ENCODE measurements at places on chromosomes 4 and X. TPM values are rescaled to one million over a fixed set of nuclear protein-coding genes. Genes with fewer than 3 reads are reported as not detected.
A peak's percentile ranks its signal among the peaks of the same experiment; 100 is the strongest.

Gene PPP2R2C
- not detected for polyA plus RNA-seq

Gene HELT
- polyA plus RNA-seq, result not detected

Gene C4orf51
- not detected for polyA plus RNA-seq

Gene SPINK2
- not detected for polyA plus RNA-seq

Gene SGMS2
- polyA plus RNA-seq, result 15.6 TPM

Gene GAB1
- 0.55 TPM for polyA plus RNA-seq

Gene ELK1
- 11.9 TPM for polyA plus RNA-seq

Gene SPANXD
- not detected for polyA plus RNA-seq

Gene CRMP1
- not detected for polyA plus RNA-seq

DNA sequence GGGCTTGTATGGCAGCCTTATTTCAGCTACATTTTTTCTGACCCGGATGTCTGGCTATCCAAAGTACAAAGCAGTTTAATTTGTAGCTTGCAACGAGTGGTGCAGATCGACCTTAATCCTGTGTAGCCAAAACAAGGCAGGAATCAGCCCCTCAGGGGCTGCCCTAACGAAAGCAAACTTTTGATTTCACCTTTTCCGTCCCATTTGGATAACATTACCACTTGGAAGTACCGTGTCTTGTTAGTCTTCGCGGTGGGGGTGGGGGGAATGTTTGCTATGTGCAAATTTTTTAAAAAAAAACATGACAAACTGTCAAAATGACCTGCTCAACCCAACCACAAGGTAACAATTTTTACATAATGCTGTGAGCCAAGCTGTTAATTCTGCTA lies 766 bp upstream of the DNAJB14 start:
- H3K27me3 ChIP-seq, result no peaks in the 10 kb centered on the region
- H3K4me3 ChIP-seq, result peak overlapping the region; percentile 77
- H3K27ac ChIP-seq, result peak overlapping the region; percentile 75
- no peak for DNase-seq
- peaks cover 42% of the 10 kb centered on the region for H3K4me1 ChIP-seq

GRCh38 chr4:3233391-3234071 lies 15.4 kb upstream of the MSANTD1 start:
- DNase-seq, result no peak
- peaks cover 96% of the 10 kb centered on the region for H3K36me3 ChIP-seq
- no peak overlapping the region for H3K27ac ChIP-seq
- H3K4me1 ChIP-seq, result no peaks in the 10 kb centered on the region
- H3K4me3 ChIP-seq, result no peak overlapping the region

DNA sequence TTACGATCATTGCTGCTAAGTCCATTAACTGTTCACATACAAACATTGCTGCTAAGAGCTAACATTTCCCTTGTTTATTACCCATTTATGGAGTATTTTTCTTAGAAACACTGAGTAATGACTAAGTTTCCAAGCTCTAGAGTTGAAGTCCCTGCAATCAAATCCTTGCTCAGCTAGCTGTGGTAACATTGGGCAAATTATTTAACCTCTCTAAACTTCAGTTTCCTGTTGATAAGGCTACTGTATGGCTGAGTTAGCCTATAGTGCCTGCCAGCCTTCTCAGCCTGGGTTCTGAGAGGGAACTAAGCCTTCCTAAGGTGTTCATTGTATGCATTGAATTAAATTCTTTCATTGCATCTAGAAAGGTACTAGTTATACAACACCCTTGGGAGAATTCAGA lies 15.2 kb upstream of the SCOC start:
- DNase-seq, result no peak
- no peak overlapping the region for H3K4me3 ChIP-seq
- no peak overlapping the region for H3K27ac ChIP-seq
- H3K36me3 ChIP-seq, result no peaks in the 10 kb centered on the region

- no peaks in the 10 kb centered on the region for H3K4me1 ChIP-seq
- no peak overlapping the region for H3K27ac ChIP-seq
- H3K36me3 ChIP-seq, result no peaks in the 10 kb centered on the region
- no peak overlapping the region for H3K4me3 ChIP-seq
Measured at GRCh38 chr4:128379860-128380259, 92.2 kb upstream of the PGRMC2 start.

DNA sequence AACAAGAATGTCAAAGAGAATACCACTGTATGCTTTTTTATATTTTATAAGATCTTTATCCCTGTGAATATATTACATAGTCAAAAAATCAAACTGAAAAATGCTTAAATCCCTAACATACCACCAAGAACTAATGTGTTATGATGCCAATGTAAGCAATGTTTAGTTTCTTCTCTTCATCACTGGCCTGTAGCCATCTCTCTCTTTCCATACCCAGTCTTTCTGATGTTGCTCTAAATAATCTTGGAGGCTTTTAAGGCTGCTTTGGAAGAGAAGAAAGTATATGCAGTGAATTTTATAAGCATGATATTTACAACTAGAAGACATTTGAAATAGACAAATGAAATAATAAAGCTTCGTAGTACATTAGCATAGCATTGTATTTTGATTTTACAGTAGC lies 82.9 kb downstream of the NFKB1 start:
- H3K4me1 ChIP-seq, result no peaks in the 10 kb centered on the region
- H3K27me3 ChIP-seq, result no peaks in the 10 kb centered on the region

GRCh38 chr4:106614441-106614840 lies 245.9 kb upstream of the GIMD1 start:
- no peaks in the 10 kb centered on the region for H3K36me3 ChIP-seq
- H3K4me3 ChIP-seq, result no peak overlapping the region
- no peak for DNase-seq
- no peaks in the 10 kb centered on the region for H3K27me3 ChIP-seq
- H3K27ac ChIP-seq, result no peak overlapping the region

GRCh38 chrX:141742666-141743065 lies 44.1 kb upstream of the SPANXD start:
- no peaks in the 10 kb centered on the region for H3K4me1 ChIP-seq
- DNase-seq, result no peak
- no peak overlapping the region for H3K27ac ChIP-seq
- H3K4me3 ChIP-seq, result no peak overlapping the region
- no peaks in the 10 kb centered on the region for H3K27me3 ChIP-seq

GRCh38 chr4:113064244-113064643 lies 14.8 kb downstream of the ANK2 start:
- no peaks in the 10 kb centered on the region for H3K4me1 ChIP-seq
- H3K4me3 ChIP-seq, result no peak overlapping the region
- H3K27me3 ChIP-seq, result no peaks in the 10 kb centered on the region
- no peak for DNase-seq
- H3K36me3 ChIP-seq, result no peaks in the 10 kb centered on the region

- no peak overlapping the region for H3K27ac ChIP-seq
- H3K4me3 ChIP-seq, result no peak overlapping the region
- no peak for DNase-seq
- H3K36me3 ChIP-seq, result no peaks in the 10 kb centered on the region
Measured at GRCh38 chr4:87688316-87688715, 38.2 kb downstream of the DMP1 start.

DNA sequence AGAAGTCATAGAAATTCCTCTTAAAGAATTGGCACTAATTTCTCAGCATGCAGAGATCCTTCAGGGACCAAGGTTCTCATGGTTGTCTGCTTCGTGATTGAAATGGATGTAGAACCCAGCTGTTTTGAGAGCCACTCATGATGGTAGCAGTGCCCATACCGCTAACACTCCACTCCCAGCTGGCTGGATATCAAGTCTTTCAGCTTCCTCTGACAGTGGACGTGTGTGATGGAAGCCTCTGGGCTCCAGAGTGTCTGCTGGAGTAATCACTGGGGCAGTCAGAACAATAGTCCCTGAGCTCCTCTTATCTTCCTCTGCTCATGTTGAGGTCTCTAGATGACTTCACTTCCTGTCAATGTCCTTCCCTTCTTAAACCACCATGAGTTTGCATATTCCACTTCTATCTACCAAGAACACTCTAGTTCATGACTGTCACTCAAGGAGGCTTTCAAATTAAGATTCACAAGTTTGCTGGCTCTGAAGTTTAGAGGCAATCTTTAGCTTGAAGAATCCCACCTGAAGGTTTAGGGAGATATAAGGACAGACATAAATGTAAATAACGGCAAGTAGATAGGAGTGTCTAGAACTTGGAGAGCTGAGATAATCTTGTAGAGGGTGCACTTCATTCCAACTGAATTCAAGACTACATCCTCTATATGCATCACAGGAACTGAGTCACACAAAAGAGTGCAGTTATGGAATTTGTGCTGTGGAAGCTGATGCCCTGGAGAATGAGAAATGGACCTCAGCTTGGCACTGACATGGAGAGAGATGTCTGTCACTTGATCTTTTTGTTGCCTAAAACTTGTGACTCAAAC lies 64.5 kb upstream of the WDR1 start:
- peak; percentile 80 for DNase-seq
- peak overlapping the region; percentile 70 for H3K27ac ChIP-seq
- H3K4me1 ChIP-seq, result peaks cover 49% of the 10 kb centered on the region
- no peaks in the 10 kb centered on the region for H3K27me3 ChIP-seq
- peak overlapping the region; percentile 32 for H3K4me3 ChIP-seq
- no peaks in the 10 kb centered on the region for H3K36me3 ChIP-seq

GRCh38 chrX:11770320-11770719 lies 12.3 kb downstream of the MSL3 start:
- H3K36me3 ChIP-seq, result peaks cover 63% of the 10 kb centered on the region
- no peak overlapping the region for H3K4me3 ChIP-seq
- no peaks in the 10 kb centered on the region for H3K27me3 ChIP-seq
- no peak overlapping the region for H3K27ac ChIP-seq
- no peaks in the 10 kb centered on the region for H3K4me1 ChIP-seq

- peak overlapping the region; percentile 41 for H3K4me3 ChIP-seq
- no peaks in the 10 kb centered on the region for H3K27me3 ChIP-seq
- H3K36me3 ChIP-seq, result no peaks in the 10 kb centered on the region
- DNase-seq, result no peak
Measured at GRCh38 chr4:118849867-118850487, 14.1 kb upstream of the SEC24D start.

DNA sequence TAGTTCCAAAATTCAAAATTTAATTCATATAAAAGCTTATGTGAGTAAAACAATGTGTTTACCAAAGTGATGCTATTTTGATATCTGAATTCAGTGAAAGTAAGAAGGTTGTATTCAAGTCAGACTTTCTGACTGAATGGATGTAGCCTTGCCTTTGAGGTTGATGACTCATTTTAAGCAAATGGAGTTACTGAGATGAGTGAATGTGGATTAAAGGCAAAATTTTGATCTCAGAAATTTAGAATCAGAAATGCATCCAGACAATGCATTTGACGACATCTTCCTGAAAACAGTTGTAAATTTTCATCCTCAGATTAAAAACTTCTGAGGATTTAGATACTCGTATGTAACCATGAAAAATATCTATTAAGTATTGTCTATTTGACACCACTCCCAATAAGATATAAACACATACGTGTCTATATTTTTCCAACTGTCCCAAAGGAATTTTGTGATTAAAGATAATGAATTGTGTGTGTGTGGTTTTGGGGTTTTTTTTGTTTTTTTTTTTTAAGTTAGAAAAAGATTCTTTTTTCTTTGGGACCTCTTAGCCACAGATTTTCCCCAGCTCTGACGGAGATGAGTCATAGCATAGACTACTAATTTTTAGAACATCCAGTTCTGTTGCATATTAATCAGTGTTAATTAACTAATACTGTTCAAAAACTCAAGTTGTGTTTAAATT lies 34.4 kb downstream of the NFKB1 start:
- DNase-seq, result no peak
- no peak overlapping the region for H3K27ac ChIP-seq
- peaks cover 92% of the 10 kb centered on the region for H3K36me3 ChIP-seq
- no peaks in the 10 kb centered on the region for H3K27me3 ChIP-seq
- no peaks in the 10 kb centered on the region for H3K4me1 ChIP-seq

- no peak overlapping the region for H3K4me3 ChIP-seq
- DNase-seq, result no peak
- H3K4me1 ChIP-seq, result no peaks in the 10 kb centered on the region
- peaks cover 18% of the 10 kb centered on the region for H3K27me3 ChIP-seq
- no peaks in the 10 kb centered on the region for H3K36me3 ChIP-seq
Measured at GRCh38 chr4:109359040-109359646, 56.7 kb upstream of the COL25A1 start.

GRCh38 chr4:85790582-85790981 lies 315.6 kb downstream of the ARHGAP24 start:
- H3K4me1 ChIP-seq, result no peaks in the 10 kb centered on the region
- no peak for DNase-seq
- no peak overlapping the region for H3K4me3 ChIP-seq
- H3K27me3 ChIP-seq, result no peaks in the 10 kb centered on the region

GRCh38 chrX:7168371-7168770 lies 20.4 kb upstream of the PUDP start:
- H3K36me3 ChIP-seq, result no peaks in the 10 kb centered on the region
- no peak overlapping the region for H3K4me3 ChIP-seq
- H3K27ac ChIP-seq, result no peak overlapping the region
- H3K4me1 ChIP-seq, result no peaks in the 10 kb centered on the region
- DNase-seq, result no peak
- H3K27me3 ChIP-seq, result no peaks in the 10 kb centered on the region

DNA sequence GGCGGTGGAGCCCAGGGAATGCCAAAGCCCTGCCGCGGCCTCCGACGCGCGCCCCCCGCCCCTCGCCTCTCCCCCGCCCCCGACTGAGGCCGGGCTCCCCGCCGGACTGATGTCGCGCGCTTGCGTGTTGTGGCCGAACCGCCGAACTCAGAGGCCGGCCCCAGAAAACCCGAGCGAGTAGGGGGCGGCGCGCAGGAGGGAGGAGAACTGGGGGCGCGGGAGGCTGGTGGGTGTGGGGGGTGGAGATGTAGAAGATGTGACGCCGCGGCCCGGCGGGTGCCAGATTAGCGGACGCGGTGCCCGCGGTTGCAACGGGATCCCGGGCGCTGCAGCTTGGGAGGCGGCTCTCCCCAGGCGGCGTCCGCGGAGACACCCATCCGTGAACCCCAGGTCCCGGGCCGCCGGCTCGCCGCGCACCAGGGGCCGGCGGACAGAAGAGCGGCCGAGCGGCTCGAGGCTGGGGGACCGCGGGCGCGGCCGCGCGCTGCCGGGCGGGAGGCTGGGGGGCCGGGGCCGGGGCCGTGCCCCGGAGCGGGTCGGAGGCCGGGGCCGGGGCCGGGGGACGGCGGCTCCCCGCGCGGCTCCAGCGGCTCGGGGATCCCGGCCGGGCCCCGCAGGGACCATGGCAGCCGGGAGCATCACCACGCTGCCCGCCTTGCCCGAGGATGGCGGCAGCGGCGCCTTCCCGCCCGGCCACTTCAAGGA lies at the start of gene FGF2:
FGF2 (plus strand) TSS at position 279 of the 705 bp plus-strand sequence; CDS start at position 623, 344 bp downstream.
- H3K4me1 ChIP-seq, result peaks cover 12% of the 10 kb centered on the region
- no peak within 1 kb of the TSS for H3K27ac ChIP-seq
- H3K36me3 ChIP-seq, result no peaks in the 10 kb centered on the region
- no peak for DNase-seq
- peaks cover 86% of the 10 kb centered on the region for H3K27me3 ChIP-seq

DNA sequence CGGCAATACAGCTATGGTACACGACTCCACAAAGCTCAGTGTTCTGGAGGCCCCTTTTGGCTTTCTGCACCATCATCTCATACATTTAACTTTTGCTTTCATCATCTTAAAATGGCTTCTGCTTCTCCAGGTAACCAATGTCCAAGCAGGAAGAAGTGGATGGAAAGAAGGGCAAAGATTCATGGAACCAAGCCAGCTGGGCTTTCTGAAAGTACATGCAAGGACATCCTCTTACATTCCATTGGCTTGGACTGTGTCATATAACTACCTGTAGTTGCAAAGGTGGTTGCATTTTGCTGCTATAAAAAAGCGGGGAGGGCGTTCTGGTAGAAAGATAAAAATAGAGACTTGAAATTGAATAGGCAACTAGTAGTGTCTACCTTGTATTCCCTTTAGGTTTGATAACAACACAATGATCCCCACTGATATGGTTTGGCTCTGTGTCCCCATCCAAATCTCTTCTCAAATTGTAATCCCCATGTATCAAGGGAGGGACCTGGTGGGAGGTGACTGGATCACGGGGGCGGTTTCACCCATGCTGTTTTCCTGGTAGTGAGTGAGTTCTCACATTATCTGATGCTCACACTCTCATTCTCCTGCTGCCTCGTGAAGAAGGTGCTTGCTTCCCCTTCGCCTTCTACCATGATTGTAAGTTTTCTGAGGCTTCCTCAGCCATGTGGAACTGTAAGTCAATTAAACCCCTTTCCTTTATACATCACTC lies 6.7 kb upstream of the FHIP1A start:
- peaks cover 12% of the 10 kb centered on the region for H3K4me1 ChIP-seq
- no peaks in the 10 kb centered on the region for H3K27me3 ChIP-seq
- no peak overlapping the region for H3K27ac ChIP-seq
- no peak overlapping the region for H3K4me3 ChIP-seq
